ENCODE measurements at places on chromosomes 7 and 10.

- no peak for DNase-seq
- H3K27ac ChIP-seq = no peak overlapping the region
- no peak overlapping the region for H3K4me3 ChIP-seq
Observed at GRCh38 chr7:24730018-24730369, 27.3 kb downstream of the GSDME start.

DNA sequence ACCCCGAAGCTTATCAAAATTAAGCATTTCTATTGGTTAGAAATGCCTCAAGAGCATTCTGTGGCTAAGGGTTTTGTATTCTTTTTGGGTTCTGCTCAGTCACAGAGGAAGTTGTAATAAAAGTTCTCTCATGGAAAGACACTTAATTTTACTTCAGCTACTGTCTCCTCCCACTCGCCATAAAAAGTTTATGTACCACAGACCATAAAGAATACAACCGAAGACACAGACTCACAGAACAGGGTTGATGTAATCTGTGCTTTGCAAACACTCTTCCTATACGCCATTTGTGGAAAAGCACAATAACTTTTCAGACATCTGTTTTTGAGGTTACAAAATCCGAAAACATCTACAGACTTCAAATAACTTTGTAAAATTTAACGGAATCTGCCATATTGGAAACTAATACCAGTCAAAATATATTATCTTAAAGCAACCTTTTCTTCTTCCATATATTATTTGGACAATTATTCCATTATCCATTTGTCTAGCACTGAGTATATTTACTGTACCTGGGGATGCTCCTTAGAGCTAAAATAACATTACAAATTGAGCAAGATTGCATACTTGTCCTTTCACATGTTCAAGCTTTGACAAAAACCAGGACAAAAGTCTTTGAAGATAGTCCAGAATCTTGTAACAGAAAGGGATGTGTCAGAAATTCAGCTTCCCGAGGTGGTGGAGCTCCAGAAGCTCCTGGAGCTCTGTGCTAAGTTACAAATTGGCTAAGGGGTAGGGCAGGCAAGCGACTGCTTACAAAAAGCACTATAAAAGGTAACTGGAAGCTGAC, 219.0 kb upstream of the MEOX2 start:
- H3K27ac ChIP-seq = no peak overlapping the region
- DNase-seq = no peak
- no peak overlapping the region for H3K4me3 ChIP-seq
- H3K27me3 ChIP-seq = no peaks in the 10 kb centered on the region
- no peaks in the 10 kb centered on the region for H3K4me1 ChIP-seq
- no peaks in the 10 kb centered on the region for H3K36me3 ChIP-seq

DNA sequence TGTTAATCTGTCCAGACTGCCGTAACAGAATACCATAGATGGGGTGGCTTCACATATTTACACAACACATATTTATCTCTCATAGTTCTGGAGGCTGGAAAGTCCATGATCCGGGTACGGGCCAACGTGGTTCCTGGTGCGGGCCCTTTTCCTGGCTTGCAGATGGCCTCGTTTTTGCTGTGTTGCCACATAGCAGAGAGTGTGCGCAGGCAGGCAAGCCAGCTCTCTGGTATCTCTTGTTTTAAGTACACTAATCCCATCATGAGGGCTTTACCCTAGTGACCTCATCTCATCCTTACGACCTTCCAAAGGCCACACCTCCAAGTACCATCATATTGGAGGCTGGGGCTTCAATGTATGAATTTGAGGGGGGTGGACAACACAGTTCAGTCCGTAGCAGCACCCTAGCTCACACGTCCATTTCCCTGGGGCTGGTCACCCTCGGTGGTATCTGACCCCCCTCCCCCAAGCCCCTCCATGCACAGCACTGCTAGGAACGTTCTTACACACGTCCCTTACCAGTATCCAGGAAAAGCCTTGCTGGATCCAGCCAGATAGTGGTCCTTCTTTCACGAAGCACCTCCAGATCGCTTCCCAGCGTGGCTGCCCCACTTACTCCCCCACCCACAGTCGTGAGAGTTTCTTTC, 21.5 kb downstream of the CUX1 start:
- no peak for DNase-seq
- no peaks in the 10 kb centered on the region for H3K36me3 ChIP-seq
- H3K27me3 ChIP-seq = no peaks in the 10 kb centered on the region
- H3K4me3 ChIP-seq = no peak overlapping the region

DNA sequence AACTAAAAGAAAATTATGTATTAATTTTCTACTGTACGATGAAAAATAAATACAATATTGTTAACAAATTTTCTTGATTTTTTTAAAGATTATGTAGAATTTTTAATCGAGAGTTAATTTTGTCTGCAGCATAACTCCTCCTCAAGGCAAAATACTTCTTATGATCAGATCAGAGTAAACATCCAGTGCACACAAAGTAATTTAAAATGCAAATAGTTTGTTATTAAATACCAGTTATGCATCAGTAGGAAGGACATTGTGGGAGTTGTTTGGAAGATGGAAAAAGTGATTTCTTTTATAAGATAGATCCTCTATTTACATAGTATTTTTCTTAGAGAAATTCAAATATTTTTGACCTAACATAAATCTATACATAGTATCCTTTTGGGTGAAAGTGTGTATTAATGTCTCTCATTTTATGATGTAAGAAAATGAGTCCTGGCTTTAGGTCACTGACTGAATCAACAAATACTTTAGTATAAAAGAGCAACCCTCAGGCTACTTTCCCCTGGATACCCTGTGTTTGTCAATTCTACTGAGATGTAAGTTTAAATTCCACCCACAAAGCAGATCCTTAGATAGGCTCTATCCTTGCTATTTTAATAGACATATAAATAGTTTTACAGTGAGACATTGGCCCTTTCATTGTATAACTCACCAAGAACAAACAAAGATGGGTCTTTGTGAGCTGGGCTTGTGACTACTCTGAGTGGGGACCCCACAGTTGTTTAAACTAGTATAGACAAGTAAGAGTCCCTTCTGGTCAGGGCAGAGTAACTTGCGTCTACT, 1133.7 kb downstream of the GATA3 start:
- H3K27ac ChIP-seq = no peak overlapping the region
- H3K4me1 ChIP-seq = no peaks in the 10 kb centered on the region
- no peak for DNase-seq

DNA sequence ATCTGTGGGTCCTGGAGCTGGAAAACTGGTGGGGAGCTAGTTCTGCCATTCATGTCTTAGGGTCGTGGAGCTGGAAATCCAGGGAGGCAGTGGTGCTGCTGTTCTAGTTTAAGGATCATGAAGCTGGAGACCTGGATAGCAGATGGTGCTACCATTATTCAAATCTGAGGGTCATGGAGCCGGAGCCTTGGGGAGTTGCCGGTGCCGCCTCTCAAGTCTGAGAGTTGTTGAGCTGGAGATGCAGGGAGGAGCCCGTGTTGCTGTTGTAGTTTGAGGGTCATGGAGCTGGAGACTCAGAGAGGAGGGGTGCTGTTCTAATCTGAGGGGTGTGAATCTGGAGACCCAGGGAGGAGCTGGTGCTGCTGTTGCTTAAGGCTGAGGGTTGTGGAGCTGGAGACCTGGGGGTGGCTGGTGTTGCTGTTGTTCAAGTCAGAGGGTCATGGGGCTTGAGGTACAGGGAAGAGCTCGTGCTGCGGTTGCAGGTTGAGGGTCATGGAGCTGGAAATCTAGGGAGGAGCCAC, 86.0 kb upstream of the ZNF479 start:
- H3K27ac ChIP-seq = no peak overlapping the region
- no peaks in the 10 kb centered on the region for H3K36me3 ChIP-seq
- H3K27me3 ChIP-seq = no peaks in the 10 kb centered on the region

DNA sequence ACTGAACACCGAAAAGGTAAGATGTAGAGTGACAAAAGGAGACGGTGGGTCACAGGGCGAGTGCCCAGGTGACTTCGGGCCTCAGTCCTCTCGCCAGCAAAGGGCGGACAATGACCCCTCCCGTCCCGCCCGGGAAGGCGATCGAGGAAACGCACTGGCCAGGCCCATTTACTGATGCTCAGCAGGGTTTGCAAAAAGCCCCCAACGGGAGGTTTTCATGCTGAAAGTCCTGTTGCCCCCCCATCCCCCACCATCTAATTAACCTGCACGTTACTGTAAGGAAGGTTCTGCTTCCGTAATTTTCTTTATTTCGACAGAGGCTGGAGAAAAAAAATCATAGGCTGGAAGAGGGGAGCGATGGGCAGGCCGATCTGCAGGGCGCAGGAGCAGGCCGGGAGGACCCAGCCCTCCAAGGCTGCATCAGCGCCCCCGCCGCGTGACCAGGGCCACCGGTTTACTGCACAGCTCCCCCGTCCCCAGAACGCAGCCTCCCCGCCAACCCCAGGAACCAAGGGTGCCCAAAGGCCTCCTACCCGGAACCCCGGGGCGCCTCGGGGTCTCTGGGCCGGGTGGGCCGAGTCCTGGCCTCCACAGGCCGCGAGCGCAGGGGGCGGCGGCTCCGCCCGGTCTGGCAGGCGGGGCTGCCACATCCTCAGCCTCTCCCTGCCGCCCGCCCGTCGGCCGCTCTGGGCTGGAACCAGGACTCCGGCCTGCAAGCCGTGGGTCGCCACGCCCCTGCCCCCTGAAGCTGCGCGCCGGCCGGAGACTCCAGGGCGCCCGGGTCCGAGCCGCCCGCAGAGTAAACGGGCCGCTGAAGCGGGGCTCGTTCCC, 613 bp downstream of the OAT start:
- H3K4me3 ChIP-seq = peak overlapping the region; percentile 84
- peaks cover 8% of the 10 kb centered on the region for H3K27me3 ChIP-seq
- H3K4me1 ChIP-seq = no peaks in the 10 kb centered on the region

- H3K27me3 ChIP-seq = no peaks in the 10 kb centered on the region
- H3K36me3 ChIP-seq = no peaks in the 10 kb centered on the region
- no peak overlapping the region for H3K27ac ChIP-seq
- no peak overlapping the region for H3K4me3 ChIP-seq
- H3K4me1 ChIP-seq = no peaks in the 10 kb centered on the region
Observed at GRCh38 chr7:83610649-83611304, 38.2 kb downstream of the SEMA3E start.

DNA sequence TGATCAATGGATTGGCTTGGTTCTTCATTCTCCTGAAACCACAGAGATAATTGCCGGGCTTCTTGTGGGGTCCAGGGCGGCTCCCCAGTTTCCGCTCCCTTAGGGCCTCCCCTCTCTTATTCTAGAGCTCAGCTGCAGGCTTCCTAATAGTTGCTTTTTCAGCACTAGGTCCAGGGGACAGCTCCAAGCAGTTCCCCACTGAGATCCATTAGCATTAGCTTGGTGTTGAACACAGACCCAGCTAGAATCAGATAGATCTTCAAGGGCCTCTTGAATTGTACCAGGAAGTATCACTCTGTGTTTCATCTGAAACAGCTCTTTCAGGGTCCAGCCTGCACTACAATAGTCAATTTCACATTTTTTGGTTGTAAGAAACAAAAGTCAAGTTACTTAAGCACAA, 238.7 kb downstream of the SEC23IP start:
- H3K4me1 ChIP-seq = no peaks in the 10 kb centered on the region
- no peaks in the 10 kb centered on the region for H3K36me3 ChIP-seq
- H3K27ac ChIP-seq = no peak overlapping the region
- H3K4me3 ChIP-seq = no peak overlapping the region
- DNase-seq = no peak
- no peaks in the 10 kb centered on the region for H3K27me3 ChIP-seq

- H3K4me3 ChIP-seq = no peak overlapping the region
- H3K4me1 ChIP-seq = no peaks in the 10 kb centered on the region
- no peak for DNase-seq
- H3K36me3 ChIP-seq = no peaks in the 10 kb centered on the region
- H3K27ac ChIP-seq = no peak overlapping the region
Observed at GRCh38 chr10:37906382-37906781, 49.0 kb upstream of the ZNF248 start.

DNA sequence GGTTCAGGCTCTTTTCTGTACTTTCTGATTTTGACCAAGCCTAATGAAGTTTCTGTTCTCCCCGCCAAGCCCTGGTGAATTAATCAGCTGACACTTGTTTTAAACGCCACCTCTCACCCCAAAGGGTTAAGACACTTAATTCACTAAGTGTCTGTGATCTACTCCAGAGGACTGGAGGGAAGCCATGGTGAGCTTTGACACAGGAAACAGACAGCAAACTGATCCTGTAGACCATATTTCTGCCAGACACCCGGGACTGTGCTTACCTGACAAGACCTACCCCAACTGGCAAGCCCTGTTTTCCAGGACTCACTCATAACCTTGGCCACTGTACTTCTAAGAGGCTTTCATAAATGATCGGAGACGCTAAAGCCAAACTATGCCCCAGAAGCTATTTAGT, 126.0 kb downstream of the STRA8 start:
- DNase-seq = peak; percentile 24
- no peaks in the 10 kb centered on the region for H3K27me3 ChIP-seq
- no peaks in the 10 kb centered on the region for H3K4me1 ChIP-seq

GRCh38 chr7:144812379-144813283, 23.2 kb downstream of the TPK1 start:
- H3K4me1 ChIP-seq = no peaks in the 10 kb centered on the region
- no peaks in the 10 kb centered on the region for H3K27me3 ChIP-seq
- H3K4me3 ChIP-seq = no peak overlapping the region
- no peak overlapping the region for H3K27ac ChIP-seq
- DNase-seq = no peak
- no peaks in the 10 kb centered on the region for H3K36me3 ChIP-seq

DNA sequence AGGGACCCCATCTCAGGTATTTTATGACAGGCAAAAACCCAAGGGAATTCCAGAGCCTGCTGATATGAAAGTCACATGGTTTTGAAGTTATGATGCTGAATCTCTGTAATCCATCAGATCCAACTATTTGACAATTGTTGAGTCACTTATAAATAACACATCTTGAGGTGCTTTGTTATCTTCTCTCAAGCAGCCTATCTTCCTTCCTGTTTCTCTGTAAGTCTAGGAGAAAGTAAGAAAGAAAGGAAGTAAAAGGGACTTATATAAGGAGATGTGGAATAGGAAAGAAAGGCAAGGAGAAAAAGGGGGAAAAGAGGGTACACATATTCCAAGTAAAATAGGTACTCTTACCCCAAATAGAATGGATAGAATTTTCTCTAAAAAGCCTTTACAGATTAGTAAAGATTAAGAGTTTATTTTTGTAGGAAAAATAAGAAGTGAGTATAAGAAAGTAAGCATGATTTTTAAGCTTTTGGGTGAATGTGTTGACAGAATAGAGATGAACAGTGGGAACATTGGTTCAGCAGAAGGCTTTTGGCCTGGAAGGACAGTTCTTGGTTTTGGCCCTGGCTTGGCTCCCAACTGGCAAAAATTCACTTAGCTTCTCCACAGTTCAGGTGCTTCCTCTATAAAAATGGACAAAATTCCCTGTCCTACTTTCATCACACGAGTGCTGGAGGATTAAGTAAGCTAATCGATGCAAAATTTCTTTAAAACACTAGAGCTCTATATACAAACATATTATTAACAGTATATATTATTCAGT, 39.6 kb upstream of the ANK3 start:
- DNase-seq = peak; percentile 24
- peaks cover 17% of the 10 kb centered on the region for H3K4me1 ChIP-seq
- no peak overlapping the region for H3K27ac ChIP-seq

DNA sequence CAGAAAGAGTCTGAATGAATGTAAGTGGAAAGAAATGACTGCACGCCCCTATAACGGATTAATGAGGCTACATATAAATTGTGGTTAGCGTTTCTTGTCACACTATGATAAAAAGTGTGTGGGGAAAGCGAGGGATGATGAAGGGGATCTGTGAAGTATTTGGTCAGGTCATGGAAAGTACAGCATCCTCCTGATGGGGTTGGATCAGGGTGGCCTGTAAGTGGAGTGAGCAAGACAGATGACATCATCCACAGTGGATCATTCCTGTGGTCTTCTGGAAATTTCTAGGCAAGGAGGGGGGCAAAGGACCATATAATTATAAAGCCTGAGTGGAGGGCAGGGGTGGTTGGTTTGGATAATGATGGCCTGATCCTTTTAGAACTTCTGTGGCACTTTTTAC, 606.0 kb downstream of the INHBA start:
- no peaks in the 10 kb centered on the region for H3K27me3 ChIP-seq
- H3K36me3 ChIP-seq = no peaks in the 10 kb centered on the region
- no peak overlapping the region for H3K4me3 ChIP-seq
- H3K4me1 ChIP-seq = peaks cover 11% of the 10 kb centered on the region
- peak overlapping the region; percentile 94 for H3K27ac ChIP-seq

Measured in fibroblast of lung (primary cell).